ENCODE measurements at places on chromosomes 7 and 10.

DNA sequence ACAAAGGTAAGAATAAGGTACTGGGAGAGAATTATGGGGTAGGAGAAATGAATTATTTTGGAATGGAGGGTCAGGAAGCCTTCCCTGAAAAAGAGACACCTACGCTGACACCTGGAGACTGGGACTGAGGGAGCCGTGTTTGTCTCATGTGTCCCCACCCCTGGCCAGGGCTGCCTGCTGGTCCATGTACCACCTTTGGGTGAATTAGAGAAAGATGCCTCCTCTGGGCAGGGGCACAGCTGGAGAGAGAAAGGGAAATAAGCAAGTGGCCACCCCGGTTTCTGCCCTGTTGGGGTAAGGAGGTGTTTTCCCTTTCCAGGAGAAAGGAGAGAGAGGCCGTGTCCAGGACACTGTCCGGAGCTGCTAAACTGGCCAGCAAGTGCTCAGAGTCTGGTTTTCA lies 21.8 kb downstream of the UBTD1 start:
- no peak for DNase-seq

GRCh38 chr10:116490028-116490662 lies 55.6 kb upstream of the PNLIP start:
- DNase-seq, result no peak

GRCh38 chr7:140364819-140365218 lies 33.5 kb downstream of the SLC37A3 start:
- no peak for DNase-seq

GRCh38 chr7:107860981-107861652 lies 29.9 kb upstream of the DLD start:
- DNase-seq, result no peak

DNA sequence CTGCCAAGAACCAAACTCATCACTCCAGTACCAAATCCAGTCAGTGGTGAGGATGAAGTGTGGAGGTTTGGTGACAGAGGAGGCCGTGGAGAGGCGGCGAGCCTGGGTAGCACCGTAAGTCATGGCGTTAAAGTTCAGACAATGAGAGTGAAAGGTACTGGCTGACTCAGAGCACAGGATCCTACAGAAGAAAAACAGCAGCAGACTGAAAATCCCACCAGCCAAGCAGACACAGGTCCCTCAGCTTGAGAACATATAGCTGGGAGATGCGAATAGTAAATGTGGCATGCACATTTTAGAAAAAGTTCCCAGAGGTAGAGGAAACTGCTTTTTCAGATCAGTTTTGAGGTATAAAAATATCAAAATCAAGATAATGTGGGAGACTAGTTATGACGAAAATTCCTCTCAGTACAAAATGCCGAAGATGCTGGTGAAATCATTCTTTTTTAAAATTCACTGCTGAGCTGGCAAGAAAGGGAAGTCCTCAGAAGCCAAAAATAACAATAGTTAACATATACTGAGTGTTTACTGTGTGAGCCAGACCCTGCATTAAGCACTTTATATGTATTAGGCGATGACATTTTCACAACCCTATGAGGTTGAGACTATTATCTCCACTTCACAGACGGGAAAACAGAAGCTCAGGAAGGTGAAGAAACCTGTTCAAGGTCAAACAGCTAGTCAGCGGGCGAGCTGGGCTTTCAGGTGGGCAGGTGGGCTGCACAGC lies 20.9 kb downstream of the PARP12 start:
- DNase-seq, result no peak

GRCh38 chr10:100874702-100875483 lies 37.9 kb upstream of the SLF2 start:
- no peak for DNase-seq

DNA sequence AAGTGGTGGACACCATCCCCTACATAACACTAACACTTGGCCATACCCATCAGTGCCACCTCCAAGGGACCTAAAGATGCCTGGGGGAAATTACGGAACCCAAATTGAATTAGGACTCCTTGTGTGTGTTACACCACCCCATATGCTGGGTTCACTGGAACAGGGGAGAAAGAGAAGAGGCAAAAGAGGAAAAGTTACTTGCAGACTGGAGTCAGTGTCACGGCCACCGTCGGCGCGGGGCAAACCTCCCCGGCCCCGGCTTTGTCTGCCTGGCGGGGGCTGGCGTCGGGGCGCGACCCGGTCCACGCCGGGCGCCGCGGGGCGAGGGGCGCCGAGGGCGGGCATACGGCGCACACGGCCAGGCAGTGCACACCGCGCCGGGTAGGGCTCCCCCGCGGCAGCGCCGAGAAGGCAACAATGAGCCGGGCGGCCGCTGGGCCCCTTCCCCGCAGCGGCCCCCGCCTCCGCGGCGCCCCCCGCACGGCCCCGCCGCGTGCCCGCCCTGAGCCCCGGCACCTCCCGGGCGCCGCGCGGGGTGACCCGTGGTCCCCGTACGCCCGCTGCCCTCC lies 171.1 kb downstream of the FAM107B start:
- no peak for DNase-seq

- no peak for DNase-seq
Measured at GRCh38 chr7:135253851-135254771, 20.5 kb downstream of the STRA8 start.

GRCh38 chr10:30170814-30171213 lies 111.4 kb upstream of the JCAD start:
- DNase-seq, result no peak

DNA sequence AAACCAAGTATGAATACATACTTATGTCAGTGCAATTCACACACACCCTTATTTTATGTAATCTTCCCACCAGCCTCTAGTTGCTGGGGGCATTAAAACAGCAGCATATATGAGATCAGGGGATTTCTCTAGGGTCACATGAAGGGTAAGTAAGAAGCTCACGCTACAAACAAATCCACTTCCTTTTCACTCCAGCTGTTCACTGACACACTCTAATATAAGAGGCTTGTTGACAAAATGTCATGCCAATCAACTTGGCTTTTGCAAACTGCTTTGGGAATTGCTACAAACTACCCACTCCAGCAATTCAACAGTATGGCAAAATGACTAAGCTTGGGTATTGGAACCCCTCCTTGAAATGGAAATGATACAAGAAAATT lies 10.3 kb downstream of the FAM3C start:
- peak; percentile 52 for DNase-seq

GRCh38 chr10:124353091-124353815 lies 65.5 kb downstream of the OAT start:
- DNase-seq, result no peak

DNA sequence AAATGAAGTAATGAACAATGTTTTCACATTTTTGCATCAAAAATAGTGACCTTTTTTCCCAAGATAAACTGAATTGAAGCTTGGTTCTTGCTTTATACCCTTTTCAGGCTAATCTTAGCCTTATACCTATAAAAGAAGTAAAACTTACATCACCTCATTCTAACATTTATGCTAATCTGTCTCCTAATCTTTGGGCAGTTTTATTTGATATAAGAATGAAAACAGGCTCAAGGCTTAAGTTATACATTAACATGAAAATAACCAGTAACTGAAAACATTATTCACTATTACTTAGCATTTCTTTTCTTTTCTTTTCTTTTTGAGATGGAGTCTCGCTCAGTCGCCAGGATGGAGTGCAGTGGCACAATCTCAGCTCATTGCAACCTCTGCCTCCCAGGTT lies 113.1 kb downstream of the HIBADH start:
- no peak for DNase-seq

GRCh38 chr10:56178210-56178609 lies 182.8 kb downstream of the ZWINT start:
- DNase-seq, result no peak

GRCh38 chr10:48251525-48252353 lies 22.8 kb downstream of the FRMPD2 start:
- no peak for DNase-seq

GRCh38 chr7:45347804-45348203 lies 190.2 kb downstream of the RAMP3 start:
- no peak for DNase-seq

DNA sequence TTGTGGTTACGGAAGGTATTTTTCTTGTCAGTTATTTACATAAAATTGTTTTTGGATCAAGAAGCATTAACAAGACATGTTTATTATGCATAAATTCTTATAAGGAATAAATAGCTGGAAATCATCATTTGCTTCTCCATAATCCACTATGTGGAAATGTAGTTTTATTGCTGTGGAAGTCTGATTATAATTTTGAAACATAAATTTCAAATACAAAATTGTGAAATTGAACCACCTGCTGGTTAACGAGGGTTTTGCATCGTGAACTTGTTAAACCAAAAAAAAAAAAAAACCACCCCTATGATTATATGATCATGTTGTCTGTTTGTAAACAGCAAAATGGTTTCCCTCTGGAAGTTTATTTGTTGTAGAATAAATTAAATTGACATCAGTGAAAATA lies 25.9 kb downstream of the ABRAXAS2 start:
- DNase-seq, result no peak

DNA sequence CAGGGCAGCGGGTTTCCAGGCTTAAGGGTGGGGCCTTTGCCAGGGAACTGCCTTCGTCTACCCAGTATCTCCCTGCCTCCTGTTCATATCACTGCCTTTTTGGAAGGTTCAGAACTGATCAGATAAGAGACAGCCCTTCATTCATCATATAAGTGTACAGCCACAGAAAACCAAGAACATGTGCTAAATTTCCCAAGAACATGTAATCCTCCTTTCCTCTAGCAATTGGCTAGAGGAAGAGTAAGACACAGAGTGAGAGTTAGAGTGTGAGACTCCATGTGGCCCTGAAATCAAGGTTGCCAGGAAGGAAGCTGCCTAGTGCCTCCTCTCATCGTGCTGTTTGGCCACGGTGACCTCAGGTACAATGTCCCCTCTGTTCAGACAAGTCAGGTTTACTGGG lies 770.9 kb downstream of the TNS3 start:
- DNase-seq, result no peak

DNA sequence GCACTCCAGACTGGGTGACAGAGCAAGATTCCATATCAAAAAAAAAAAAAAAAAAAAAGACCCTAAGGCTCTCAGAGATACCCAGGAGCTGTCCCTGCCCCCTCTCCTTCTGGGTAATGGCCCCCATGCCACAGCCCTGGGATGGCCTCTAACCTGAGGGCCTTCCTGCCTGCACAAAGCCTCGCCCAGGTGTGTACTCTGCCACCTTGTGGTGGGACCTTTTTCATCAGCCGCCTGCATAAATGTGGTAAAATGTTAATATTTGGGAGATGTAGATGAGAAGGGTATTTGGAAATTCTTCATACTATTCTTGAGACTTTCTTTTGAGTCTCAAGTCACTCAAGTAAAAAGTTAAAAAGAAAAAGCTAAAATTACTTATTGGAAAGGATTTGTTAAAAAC lies 46.3 kb upstream of the RNF216 start:
- no peak for DNase-seq

DNA sequence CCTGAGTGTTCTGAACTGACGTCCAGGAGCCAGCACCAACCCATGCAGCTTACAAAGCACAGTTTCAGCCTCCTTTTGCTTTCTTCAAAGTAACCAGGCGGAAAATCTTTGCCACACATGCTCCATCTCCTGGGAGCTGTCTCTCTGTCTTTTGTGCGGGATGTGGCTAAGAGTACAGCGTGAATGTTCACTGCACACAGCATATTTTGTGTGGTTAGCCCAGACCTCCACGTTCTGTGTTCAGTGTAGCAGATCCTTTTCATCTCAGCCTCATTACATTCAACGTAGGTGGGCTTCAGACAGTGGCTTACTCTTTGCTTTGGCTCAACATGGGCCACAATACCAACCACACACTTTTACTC lies 200.8 kb downstream of the TNS3 start:
- DNase-seq, result no peak

DNA sequence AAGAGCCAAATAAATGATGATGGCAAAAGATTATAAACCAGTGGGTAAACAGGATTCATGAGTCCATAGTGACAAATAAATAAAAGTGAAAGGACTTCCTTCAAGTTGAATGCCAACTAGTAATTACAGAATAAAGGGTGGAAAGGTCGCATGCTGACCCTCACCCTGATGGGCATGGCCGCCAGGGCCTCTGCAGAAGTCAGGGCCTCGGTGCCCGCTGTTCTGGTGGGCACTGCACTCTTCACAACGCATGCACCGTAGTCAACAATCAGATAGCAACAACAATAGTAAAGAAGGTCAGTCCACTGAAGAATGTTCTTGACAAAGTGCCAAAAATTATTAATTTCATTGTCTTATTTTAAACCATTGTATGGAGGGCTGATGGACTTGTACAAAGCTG lies 123.2 kb upstream of the LANCL2 start:
- DNase-seq, result no peak

- no peak for DNase-seq
Measured at GRCh38 chr7:94056796-94057207, 52.6 kb upstream of the BET1 start.

DNA sequence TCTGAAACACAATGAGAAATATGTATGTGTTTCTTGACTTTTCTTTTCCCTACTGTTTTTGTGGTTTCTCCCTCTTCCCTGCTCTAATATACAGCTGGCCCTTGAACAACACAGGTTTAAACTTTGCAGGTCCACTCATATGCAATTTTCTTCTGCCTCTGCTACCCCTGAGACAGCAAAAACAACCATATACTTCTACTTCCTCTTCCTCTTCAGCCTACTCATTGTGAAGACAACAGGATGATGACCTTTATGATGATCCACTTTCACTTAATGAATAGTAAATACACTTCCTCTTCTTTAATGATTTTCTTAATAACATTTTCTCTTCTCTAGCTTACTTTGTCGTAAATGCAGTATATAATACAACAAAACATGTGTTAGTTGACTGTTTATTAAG lies 35.0 kb upstream of the DGKB start:
- no peak for DNase-seq

DNA sequence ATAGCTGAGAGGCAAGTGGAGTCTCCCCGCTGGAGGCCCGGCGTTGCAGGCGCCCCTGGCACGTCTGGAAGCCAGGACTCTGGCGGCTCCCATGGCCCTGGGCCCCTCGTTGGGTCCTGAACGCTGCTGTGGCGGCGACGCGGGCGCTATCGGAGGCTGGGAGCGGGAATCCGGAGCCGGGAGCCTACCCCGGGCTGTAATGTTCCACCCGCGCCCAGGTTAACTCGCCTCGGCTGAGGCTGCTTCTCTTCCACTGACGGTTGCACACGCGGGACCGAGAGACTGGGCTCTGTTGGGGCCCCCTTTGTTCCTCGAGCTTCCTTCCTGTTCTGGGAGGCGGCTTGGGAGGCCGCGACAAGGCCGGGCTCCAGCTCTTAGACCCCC lies 1.3 kb upstream of the HOXA5 start:
- DNase-seq, result no peak

GRCh38 chr7:26958834-26959233 lies 94.4 kb upstream of the SKAP2 start:
- DNase-seq, result no peak

DNA sequence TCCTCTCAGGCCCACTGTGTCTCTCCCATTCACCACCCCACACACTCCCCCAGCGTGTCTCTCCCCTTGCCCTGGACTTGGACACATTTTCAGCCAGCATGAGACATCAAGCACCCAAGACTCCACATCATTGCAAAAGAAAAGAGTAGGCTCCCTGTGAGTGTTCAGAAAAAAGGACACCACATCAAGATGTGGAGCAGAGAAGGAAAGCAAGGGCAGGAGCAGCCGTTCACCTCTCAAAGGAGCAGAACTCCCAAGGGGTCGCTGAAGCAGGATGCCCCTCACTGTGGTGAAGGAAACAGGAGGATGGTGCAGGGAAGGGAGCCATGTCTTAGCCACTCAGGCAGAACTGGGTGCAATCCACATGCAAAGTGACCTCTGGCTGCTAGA lies 89.9 kb upstream of the MACROH2A2 start:
- no peak for DNase-seq
